ENCODE measurements at places on chromosomes 5 and 9.

- DNase-seq, result no peak
These were observed 2.7 kb downstream of the NDST1 start for GRCh38 chr5:150510460-150511263.

DNA sequence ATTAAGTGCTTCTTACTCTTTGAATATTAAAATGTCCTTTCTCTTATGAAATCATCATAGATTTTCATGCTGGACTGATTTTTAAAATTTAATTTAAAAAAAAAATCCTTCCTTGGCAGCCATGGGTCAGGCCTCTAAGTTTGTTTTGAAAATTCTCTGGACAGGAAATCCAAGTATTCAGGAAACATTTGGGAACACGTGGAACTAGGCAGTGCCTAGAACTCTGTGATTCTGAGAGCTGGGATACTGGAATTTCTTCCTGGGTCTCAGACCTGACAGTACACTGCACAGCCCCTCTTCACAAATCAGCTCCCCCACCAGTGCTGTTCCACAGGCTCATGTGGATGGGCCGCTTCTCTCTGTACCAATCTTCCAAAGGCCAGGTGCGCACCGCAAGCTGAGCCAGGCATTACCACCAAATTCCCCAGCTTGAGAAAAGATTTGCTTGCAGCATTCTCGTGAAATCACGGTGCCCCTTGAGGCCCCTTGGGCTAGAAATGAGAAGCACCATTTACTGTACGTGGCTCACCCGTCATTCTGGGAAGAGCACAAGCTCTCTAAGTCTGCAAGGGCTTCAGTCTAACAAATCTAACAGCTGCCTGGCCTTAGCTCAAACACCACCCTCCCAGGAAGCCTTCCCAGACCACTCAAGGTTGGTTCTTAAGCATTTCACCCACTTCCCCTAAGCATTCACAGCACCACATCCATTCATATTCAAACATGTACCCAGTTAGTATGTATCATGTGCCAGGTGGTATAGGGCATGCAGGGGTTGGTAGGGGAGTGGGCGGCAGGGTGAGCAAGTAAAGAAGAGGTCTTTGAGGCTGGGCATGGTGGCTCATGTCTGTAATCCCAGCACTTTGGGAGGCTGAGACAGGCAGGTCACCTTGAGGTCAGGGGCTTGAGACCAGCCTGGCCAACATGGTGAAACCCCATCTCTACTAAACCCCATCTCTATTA lies 26.5 kb downstream of the B4GALT1 start:
- no peak for DNase-seq

GRCh38 chr5:78573318-78573717 lies 75.3 kb downstream of the LHFPL2 start:
- no peak for DNase-seq

DNA sequence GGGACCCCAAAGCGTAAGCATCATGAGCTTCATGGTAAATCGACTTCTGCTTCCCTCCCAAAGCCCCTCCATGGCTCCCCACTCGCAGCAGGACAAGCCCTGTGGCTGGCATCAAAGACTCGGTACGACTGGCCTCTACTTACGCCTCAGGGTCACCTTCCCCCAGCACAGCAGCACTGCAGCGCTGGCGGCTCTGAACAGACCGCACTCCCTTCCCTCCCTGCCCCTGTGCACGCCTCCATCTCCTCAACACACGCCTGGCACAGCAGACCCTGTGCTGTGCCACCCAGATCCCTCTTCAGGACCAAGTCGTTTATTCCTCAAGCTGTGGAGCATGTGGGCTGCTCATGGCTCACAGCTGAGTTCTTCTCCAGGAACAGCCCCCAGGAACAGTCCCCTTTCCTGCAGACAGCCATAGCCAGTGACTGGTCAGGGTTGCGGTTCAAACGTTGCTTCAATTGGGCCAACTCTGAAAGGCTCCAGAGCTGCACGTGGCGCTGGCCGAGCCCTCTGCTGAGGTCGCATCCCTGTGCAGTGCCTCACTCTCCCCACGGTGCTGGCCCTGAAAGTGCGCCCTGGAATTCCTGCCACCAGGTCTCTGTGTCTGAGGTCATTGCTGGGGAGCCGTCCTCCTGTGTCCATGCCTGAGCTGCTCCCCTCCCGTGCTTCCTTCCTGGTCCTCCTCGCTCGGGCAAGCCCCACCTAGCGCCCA lies 88.0 kb downstream of the ZNF354C start:
- no peak for DNase-seq

- DNase-seq, result no peak
These were observed 95.8 kb upstream of the PANK3 start for GRCh38 chr5:168674893-168675482.
